ENCODE measurements at places on chromosomes 6 and 20. TPM values are rescaled to one million over a fixed set of nuclear protein-coding genes. Genes with fewer than 3 reads are reported as not detected.

GRCh38 chr20:44109951-44110361 lies 77.0 kb downstream of the JPH2 start:
- no peak for DNase-seq

GRCh38 chr20:3311623-3312022 lies 72.6 kb upstream of the SLC4A11 start:
- DNase-seq = no peak

- DNase-seq = no peak
These were observed 9.7 kb downstream of the TFAP2D start for GRCh38 chr6:50722829-50723554.

GRCh38 chr20:49870261-49870660 lies 45.1 kb downstream of the SPATA2 start:
- DNase-seq = no peak

- no peak for DNase-seq
These were observed 158.5 kb upstream of the AFDN start for GRCh38 chr6:167668019-167668753.

GRCh38 chr6:38085031-38085430 lies 265.5 kb downstream of the ZFAND3 start:
- no peak for DNase-seq

DNA sequence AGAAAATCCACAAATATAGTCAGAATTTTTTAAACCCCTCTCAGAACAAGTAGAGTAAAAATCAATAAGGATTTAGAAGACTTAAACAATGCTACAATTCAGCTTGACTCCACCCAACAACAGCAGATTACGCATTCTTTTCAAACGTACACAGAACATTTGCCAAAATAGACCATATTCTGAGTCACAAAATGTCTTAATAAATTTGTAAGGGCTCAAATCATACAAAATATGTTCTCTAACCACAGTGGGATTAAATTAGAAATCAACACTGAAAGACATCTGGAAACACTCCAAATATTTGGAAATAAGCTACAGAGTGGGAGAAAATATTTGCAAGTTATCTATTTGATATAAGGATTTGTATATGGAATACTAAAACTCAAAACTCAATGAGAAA lies 164.2 kb upstream of the AKAP12 start:
- no peak for DNase-seq

GRCh38 chr6:15358579-15359327 lies 112.9 kb downstream of the JARID2 start:
- peak; percentile 19 for DNase-seq

GRCh38 chr6:142713959-142714358 lies 231.0 kb downstream of the HIVEP2 start:
- DNase-seq = no peak

GRCh38 chr6:111087871-111088667 lies 766 bp downstream of the SLC16A10 start:
- no peak for DNase-seq

KCNK15 gene
- total RNA-seq = not detected

TP53TG5 gene
- not detected for total RNA-seq

OGFR gene
- total RNA-seq = 90.7 TPM

PLG gene
- total RNA-seq = not detected

KPNA5 gene
- 5.2 TPM for total RNA-seq

RIPOR3 gene
- 0.07 TPM for total RNA-seq

Data from A172 (cell line).